Stimulated activated CD8-positive, alpha-beta memory T cell treated with anti-CD3 and anti-CD28 coated beads, Interleukin-4, amount 100 ng/mL, for 4 hours (primary cell): ENCODE measurements at places on chromosomes 16 and 17.

DNA sequence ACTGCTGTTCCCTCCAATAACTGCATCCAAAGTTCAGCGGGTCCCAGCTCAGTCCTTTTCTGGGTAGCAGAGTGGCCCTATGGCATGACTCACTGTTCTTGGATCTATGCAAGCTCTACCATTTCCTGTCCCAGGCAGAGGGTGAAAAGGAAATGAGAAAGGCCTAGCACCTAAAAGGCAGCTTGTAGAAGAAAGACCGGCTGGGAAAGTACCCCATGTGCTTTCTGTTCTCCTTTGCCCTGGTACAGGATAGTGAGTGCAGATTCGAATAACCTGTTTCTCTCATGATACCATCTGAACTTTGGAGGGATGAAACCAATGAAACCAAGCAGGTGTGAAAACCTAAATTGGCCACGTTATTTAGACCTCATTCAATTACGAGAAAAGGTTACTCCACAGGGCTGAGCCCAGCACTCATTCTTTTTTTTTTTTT, 12.7 kb upstream of the HASPIN start:
- peak; percentile 28 for DNase-seq

DNA sequence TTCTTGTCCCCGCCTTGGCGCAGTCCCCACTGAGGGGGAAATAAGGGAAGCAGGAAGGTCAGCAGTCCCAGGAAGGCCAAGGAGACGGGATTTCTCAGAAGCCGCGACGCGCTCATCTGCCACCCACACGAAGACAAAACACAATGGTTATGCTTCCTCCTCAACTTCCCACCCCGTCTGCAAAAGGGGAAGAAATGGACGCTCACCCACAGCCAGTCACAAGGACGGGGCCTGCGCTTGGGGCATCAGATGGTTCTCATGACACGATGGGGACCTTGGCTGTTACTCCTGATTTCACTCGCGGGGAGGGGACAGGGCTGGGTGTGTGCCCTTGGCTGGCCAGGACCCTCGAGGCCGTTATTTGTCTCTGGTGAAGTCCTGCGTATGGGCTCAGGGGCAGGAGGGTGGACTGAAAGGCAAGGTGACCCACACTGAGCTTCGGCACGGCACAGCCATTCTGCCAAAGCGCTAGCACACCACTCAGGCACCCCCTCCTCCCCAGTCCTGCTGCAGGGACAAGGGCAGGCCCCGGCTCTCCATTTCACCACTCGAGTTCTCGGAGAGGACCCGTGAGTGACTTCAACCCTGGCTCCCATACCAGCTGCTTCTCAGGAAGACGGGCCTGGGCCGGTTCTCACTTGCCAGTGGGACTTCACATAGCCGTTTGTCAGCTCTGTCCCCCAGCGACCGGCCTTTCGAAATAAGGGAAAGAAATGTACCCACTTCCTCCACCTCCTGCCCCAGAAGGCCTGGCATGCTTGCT, 84.5 kb downstream of the ABR start:
- no peak for DNase-seq

DNA sequence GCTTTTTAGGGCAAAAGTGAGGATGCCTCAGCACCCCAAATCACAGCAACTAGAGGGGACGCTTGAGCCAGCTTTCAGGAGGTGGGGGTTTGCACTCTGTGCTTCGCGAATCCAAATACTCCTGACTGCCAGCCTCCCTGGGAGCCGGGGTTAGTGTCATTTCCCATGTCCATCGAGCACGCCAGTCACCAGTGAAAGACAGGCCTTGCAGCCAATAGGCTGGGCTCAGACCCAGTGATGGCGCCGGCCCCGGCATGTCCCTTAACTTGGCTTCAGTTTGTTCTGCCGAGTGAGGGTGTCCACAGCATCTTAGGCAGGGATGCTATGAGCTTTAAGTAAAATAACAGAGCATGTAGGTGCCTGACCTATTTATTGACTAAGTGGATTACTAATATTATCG, 50.9 kb upstream of the CDC42EP4 start:
- no peak for DNase-seq

DNA sequence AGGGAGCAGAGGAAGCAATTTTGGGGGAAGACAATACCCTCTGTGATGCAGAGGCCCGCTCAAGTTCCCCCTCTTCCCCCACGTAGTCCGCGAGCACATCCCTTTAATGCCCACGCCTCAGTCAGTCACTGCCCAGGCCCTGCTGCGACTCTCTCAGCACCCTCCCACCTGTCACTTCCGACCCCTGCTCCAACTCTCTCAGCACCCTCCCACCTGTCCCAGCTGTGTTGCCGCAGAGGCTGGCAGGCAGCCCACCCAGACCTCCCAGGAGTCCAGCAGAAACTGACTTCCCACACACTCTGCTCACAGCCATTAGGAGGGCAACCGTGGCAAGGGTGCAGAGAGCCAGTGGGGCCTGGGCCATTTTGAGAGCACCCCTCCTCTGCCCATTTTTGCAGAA, 92.7 kb downstream of the WSCD1 start:
- DNase-seq = no peak

- DNase-seq = no peak
Measured at GRCh38 chr16:31157136-31157535, 7.3 kb upstream of the PRSS36 start.

DNA sequence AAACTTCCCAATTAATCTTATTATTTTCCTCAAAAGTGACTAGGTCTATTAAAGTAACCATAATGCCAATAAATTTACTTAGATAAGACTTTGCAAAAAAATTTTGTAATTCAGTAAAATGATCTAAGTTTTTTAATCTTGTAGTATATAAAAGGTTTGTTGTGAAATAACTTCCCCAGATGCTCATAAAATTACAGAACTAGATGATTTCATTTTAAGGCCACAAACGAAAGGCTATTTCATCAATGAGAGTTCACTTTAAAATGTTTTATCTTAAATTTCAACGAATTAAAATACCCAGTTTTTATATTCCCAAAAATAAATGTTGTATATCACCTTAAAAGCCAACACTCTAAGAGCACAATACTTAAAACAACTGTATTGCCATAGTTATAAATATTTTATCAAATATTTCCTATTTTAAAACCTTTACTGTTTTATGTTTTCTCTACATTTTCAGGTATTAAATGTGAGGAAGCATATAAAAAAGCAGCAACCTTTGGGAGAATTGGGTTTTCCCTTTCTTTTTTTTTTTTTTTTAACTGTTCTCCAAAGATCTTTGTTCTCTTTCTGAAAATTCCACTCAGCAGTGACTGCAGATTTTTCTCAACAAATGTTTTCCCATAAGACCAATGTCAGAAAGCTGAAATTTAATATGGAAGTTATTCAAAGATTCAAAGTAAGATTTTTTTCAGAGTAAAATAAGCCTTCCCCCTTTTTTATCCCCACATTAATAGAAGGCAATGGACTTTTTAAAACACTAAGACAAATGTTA, 169.9 kb downstream of the CYB561 start:
- DNase-seq = no peak

DNA sequence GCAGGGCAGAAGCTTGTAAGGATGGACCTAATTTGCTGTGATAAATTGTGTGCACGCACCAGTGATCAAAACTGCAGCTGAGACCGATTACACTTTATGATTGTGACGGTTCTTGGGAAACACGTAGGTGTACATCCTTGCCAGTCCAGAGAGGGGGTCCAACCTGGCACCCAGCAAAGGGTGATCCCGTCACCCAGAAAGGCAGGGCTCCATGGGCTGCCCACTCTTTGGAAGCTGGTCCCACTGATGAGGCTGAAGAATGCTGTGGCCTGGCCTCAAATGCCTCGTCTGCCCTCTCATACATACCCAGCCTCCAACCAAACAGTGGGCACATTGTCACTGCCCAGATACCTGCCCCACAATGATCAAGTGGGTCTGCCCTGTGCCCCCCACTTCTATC, 132.0 kb downstream of the C16orf78 start:
- DNase-seq = no peak

GRCh38 chr16:69762814-69763598, 874 bp downstream of the WWP2 start:
- no peak for DNase-seq

DNA sequence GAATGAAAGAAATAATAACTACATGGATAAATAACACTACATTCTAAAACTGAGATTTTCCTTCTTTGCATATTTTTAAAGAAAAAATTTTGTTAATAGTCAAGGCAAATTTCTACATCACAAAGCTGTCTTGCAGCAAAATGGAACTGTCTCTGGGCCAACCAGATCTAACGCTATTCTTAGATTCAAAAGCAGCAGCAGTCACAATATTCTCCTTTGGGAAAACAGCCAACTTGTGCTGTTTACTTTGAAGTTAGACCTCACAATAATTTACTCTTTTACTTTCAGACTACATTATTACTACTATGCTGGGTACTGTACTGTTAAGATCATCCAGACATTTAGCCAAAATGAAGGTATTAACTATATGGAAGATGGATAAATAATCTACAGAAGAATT, 189.1 kb downstream of the CEP112 start:
- DNase-seq = no peak

DNA sequence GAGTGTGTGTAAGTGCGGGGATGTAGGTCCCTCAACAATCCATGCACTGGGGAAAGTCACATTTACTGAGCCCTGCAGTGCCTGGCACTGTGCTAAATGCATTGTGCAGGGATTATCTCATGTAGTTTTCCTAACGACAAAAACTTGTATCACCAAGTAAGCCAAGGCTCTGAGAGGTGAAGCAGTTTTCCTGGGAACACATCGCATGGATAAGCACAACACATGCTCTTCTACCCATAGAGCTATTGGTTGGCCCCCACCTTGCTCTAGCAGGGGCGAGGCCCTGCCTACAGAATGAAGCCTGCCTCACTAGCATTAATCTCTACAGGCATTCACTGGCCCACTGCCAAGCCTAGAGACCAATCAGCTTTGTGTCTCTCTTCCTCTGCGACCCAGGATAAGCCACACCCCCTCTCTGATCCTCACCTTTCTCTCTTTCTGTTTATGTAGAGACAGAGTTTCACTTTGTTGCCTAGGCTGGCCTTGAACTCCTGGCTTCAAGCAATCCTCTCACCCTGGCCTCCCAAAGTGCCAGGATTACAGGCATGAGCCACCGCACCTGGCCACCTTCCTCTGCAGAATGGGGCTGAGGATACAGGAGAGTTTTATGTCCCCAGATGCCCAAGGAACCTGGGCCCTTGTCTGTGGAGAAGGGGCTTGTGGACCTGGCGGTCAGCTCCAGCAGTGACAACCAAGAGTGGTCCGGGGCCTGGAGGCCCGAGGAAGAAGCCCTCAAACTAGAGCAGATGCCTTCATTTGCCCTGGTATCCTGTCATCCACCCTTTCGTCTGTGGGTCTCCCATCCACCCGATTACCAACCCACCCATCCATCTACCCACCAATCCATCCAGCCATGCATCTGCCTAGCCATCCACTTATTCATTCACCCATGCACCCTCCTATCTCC, 12.8 kb downstream of the CDH16 start:
- no peak for DNase-seq

DNA sequence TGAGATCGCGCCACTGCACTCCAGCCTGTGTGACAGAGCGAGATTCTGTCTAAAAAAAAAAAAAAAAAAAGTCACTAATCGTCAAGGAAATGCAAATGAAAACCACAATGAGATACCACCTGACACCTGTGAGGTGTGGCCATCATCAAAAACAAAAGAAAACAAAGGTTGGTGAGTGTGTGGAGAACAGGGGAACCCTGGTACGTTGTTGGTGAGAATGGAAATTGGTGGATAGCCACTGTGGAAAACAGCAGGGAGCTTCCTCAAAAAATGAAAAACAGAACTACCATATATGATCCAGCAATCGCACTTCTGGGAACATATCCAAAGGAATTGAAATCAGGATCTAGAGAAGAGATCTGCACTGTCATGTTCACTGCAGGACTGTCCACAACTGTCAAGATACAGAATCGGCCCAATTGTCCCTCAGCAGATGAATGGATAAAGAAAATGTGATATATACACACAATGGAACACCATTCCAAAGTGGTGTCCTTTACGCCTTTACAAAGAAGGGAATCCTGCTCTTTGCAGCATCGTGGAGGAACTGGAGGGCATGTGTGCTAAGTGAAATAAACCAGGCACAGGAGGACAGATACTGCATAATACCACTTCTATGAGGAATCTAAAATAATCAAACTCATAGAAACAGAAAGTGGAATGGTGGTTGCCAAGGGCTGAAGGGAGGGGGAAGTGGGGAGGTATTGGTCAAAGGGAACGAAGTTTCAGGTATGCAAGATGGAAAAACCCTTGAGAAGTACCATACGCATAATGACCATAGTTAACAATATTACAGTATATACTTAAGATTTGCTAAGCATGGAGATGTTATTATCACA, 63.5 kb upstream of the PLCG2 start:
- no peak for DNase-seq

DNA sequence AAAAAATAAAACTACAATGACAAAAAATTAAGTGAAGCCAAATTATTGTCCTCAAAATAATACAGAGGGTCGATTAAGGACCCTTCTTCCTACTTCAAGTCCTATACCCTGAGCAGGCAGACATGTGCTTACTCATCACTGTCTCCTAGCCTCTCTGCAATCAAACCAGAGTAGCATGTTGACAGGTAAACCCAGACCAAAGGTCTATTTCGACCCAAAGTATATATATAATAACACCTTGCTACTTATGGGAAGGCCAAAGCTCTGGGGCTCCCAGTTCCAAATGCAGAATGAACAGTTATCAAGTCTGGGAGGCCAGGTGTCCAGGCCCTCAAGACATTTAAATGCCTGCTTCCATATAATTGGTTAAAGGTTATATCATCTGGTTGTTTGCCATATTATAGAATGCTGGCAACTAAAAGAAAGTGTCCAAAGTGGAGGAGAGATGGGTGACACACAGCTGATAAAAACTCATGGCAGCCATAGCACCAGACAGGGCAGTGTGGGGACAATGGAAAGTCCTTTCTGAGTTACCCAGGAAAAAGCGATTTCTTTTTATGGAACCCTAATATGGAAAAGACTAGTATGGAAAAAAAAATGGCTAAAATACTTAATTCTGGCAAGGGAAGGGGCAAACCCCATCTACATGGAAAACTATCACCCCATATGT, 53.6 kb downstream of the N4BP1 start:
- no peak for DNase-seq

- no peak for DNase-seq
Measured at GRCh38 chr17:74161503-74161875, 42.0 kb upstream of the RPL38 start.

GRCh38 chr16:57711-58110, 4.1 kb downstream of the SNRNP25 start:
- no peak for DNase-seq

GRCh38 chr17:80960797-80961452, 30.7 kb upstream of the CHMP6 start:
- no peak for DNase-seq

DNA sequence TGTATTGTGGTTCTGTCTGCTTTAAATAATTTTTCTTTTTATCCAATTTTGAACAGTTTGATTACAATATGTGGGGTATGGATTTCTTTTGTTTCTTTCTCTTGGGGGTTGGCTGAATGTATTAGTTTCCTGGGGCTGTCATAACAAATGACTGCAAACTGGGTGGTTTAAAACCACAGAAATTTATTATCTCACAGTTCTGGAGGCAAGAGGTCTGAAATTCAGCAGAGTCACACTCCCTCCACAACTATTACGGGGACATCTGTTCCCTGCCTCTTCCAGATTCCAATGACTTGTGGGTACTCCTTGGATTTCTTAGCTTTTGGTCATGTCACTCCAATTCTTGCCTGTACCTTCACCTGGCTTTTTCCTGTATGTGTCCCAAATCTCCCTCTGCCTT, 23.7 kb downstream of the COX11 start:
- DNase-seq = no peak

- DNase-seq = no peak
Measured at GRCh38 chr17:57379237-57379894, 123.0 kb downstream of the MSI2 start.

- DNase-seq = no peak
Measured at GRCh38 chr16:83441517-83441916, 366.3 kb upstream of the HSBP1 start.
